Stimulated activated CD4-positive, alpha-beta T cell treated with anti-CD3 and anti-CD28 coated beads, TNF-alpha, amount 100 ng/mL, for 48 hours (primary cell): ENCODE measurements at places on chromosomes 2 and 18.

- DNase-seq = no peak
Observed at GRCh38 chr2:112597537-112598322, 13.3 kb downstream of the CHCHD5 start.

- no peak for DNase-seq
Observed at GRCh38 chr18:6297875-6298274, 116.8 kb downstream of the L3MBTL4 start.

- no peak for DNase-seq
Observed at GRCh38 chr2:3628800-3629199, 29.2 kb upstream of the ALLC start.

DNA sequence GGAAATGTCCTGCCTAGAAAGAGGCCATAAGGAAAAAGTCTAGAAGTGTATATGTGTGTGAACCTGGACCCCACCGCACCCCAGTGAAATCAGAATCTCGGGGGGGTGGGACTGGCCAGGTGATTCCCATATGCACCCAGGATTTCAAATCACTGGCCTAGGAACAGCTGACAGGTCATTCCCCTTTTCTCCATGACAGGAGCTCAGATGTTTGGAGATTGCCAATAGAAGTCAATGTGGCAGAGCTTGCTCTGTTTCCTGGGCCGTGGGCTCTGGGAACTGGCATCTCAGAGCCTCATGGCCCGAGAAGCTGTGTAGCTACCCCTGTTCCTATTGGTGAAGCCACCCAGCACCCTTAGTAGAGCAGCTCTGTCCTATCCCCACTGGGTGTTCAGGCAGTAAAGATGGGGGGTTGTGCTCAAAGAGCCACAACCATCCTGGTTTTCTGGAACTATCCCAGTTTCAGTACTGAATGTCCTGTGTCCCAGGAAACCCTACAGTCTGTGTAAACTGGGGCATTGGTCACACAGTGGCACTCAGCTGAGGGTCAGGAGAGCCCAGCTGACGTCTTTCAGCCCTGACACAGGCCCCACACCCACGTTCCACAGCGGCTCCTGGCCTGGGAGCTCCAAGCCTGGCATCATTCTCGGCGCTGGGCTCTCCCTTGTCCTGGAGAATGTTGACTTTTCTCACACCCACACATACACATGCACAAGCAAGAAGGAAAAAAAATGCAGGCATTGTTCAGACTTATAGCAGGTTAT, 18.9 kb downstream of the GNLY start:
- no peak for DNase-seq

DNA sequence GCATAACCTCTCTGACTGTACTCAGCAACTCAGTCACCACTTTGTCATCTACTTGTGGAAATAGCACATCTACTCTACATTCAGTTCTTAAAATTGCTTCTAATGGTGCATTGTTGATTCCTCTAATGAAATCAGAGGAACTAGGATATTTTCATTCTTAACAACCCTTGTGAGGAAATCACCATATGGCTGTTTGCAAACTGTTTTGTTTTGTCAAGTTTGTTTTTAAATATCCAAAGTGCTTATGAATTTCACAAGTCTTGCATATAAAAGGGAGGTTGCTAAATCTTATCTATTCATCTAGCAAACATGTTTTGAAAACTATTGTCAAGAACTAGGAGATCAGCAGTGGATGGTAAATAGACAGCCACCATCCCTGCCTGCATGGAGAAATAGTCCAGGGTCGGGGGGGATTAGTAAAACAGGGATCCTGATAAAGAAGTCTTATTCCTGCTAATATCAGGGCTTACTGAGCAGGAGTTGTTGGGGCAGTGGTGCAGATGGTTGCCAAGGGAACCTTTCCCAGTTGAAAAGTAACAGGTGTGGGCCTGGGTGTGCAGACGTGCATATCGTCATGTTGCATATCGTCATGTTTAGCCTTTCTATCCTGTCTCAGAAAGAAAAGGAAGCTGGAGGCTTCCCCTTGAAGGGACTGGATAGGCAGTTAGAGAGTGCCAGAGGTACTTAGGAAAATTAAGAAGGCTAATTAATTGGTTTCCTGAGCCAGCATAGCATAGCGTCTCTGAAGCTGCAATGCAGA, 7.5 kb upstream of the MYO3B start:
- DNase-seq = no peak

DNA sequence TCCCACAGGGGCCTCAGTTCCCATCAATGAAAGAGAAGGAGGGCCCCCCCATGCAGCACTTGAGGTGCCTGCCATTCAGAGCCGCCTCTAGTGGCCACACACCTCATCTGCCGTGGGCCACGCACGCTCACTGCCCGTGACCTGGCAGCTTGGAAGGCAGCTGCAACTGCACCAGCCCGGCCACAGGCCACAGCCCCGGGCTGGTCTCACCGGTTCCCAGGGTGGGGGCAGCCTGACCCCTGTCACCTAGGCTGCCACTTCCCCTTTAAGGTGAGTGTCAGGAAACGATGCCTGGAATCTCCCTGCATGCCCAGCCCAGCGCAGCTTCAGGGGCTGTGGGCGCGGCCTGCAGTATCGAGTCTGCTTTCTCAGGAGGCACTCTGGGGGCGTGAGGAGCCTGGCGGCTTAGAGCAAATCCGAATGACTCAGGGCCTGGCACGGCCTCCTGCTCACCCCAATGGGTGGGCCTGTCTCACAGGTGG, 2.6 kb downstream of the MAB21L4 start:
- no peak for DNase-seq

- no peak for DNase-seq
Observed at GRCh38 chr2:64514008-64514407, 10.1 kb upstream of the AFTPH start.

DNA sequence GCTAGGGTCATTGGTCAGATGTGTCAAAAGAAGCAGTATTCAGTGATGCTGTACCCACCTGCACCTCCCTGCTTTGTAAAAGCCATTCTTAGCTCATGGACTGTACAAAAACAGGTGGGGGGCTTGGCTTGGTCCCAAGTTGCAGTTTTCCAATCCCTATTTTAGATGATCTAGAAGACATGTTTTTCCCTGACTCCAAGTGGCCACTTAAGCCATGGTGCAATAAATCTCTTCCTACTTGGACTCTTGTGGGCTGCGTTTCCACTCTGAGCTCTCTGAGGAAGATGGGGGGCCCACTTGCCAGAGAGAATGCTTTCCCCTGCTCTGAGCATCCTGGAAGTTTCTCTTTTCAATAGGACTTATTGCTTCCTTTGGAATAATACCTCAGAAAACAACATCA, 57.0 kb upstream of the SPP2 start:
- DNase-seq = no peak
